ENCODE measurements at places on chromosomes 4 and X.

DNA sequence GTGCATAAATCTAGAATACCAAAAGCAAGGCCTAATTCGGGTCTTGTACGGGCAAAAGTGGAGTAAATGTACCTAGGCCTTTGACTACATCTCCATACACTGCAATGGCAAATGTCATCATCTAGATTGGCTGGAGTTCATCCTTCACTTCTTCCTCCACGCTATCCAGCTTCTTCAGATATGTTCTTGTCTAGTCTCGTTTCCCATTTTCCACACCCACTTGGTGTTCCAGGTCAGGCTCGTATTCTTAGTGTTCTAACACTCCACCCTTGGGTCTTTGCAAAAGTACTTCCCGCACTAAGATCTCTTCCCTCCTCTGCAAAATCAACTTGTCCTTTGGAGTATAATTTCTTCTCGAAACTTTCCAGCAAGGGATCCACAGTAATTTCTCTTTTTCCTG, 1.4 kb downstream of the COQ2 start:
- DNase-seq: no peak

- no peak for DNase-seq
Measured at GRCh38 chrX:63506320-63506719, 155.2 kb upstream of the SPIN4 start.

DNA sequence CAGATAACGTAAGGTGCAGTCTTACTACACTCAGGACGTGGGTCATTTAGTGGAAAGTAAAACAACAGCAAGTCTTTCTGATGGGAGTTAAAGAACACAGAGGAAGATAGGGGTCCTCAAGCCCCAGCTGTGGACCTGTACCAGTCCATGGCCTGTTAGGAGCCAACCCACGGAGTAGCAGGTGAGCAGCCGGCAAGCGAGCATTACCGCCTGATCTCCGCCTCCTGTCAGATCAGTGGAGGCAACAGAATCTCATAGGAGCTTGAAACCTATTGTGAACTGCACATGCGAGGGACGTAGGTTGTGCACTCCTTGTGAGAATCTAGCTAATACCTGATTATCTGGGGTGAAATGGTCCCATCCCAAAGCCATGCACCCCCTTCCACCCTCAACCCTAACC, 1180.8 kb downstream of the FSTL5 start:
- DNase-seq: no peak

DNA sequence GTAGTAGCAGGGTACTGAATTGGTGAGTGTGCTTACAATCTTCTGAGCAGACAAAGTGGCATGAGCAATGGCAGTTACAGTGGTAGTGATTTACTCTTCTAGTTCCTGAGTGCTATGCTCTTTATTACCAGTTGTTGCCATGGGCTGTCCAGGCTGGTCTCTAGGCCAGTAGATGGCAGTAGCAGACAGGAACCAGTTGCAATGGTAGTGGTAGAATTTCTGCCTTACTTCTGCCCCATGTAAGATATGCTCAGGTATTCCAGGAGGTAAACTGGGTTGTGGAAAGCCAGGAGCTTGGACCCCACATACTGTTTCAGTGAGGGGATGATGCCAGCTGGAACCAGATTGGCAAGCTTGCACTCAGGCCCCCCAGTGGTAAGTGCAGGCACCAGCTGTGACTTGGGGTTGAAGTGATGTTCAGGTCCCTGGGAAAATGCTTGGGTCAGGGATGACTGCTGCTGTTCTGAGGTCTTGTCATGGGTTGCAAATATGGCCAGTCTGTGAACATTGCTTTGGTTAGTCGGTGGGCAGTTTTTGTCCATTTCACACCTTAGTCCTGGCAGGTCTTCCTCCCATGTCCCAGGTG, 63.0 kb upstream of the ZXDB start:
- no peak for DNase-seq

GRCh38 chr4:112813790-112814189, 176.8 kb downstream of the LARP7 start:
- no peak for DNase-seq

- DNase-seq: no peak
Measured at GRCh38 chrX:104195013-104195412, 28.8 kb downstream of the FAM199X start.

DNA sequence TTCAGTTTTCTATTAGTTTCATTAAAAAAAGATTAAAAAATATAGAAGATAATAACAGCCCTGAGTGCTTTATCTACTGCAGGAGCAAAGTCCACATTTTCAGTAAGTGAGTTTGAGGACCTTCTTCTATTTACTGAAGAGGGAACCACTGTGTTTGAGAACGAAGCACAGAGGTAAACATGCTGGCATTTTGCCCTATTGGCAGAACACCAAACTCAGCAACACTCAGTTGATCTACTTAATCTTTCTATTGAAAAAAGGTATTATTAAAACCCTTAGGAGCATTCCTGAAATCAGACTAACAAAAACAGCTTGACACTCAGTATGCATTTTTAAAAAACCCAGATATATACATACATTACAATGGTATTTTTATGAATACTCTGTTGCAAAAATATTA, 1496.7 kb downstream of the TECRL start:
- no peak for DNase-seq

GRCh38 chr4:21625447-21625846, 323.1 kb downstream of the KCNIP4 start:
- DNase-seq: no peak

GRCh38 chr4:118755438-118756226, 70.4 kb downstream of the METTL14 start:
- DNase-seq: no peak

GRCh38 chrX:19846995-19847790, 40.2 kb downstream of the SH3KBP1 start:
- DNase-seq: no peak

DNA sequence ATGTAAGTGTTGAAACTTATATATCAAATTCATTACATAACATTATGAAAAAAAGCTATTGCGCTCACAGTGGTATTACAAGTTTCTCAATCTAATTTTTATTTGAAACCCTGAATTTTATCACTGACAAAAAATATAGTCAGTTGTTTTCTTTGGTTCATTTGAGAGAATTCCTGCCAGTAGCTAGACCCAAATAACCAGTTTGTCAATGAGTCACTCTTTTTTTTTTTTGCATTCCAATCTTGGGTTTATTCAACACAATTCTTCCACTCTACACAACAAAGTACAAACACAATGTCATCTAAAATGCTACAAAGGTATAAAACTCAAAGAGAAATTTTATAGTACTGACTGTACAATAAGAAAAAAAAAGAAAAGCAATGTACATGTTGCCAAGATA, 13.1 kb downstream of the HPF1 start:
- no peak for DNase-seq

- no peak for DNase-seq
Measured at GRCh38 chr4:158046345-158046744, 126.5 kb downstream of the GASK1B start.

GRCh38 chrX:103376118-103376978, at the start of gene BEX3:
TSS of gene BEX3 (plus strand) at chrX:103376538. CDS start at chrX:103377522, 984 bp downstream.
- DNase-seq: peak; percentile 39

- no peak for DNase-seq
Measured at GRCh38 chr4:116323606-116324005, 761.8 kb downstream of the TRAM1L1 start.

DNA sequence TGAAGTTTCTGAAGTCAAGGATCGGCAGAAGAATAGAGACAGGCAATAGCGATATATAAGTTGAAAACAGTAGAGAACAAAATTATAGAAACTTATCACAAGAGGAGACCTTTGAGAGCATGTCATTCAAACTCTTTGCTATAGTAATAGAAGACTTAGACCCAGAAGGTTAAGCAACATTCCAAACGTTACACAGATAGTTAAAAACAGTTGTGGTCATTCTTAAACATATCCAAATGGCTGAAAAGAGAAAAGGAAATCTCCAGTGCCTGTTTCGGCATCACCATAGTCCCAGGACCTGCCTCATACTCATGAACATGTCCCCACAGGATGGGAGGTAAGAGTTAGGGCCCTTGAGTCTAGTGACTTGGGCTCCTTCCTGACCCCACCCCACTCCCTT, 258.1 kb upstream of the NOCT start:
- DNase-seq: no peak

- DNase-seq: no peak
Measured at GRCh38 chr4:80540785-80541469, 205.4 kb downstream of the CFAP299 start.

GRCh38 chr4:55075823-55076716, 49.3 kb downstream of the KDR start:
- no peak for DNase-seq

- no peak for DNase-seq
Measured at GRCh38 chr4:95929448-95930064, 89.7 kb downstream of the PDHA2 start.

- DNase-seq: no peak
Measured at GRCh38 chr4:152408514-152409327, 127.2 kb downstream of the FBXW7 start.

DNA sequence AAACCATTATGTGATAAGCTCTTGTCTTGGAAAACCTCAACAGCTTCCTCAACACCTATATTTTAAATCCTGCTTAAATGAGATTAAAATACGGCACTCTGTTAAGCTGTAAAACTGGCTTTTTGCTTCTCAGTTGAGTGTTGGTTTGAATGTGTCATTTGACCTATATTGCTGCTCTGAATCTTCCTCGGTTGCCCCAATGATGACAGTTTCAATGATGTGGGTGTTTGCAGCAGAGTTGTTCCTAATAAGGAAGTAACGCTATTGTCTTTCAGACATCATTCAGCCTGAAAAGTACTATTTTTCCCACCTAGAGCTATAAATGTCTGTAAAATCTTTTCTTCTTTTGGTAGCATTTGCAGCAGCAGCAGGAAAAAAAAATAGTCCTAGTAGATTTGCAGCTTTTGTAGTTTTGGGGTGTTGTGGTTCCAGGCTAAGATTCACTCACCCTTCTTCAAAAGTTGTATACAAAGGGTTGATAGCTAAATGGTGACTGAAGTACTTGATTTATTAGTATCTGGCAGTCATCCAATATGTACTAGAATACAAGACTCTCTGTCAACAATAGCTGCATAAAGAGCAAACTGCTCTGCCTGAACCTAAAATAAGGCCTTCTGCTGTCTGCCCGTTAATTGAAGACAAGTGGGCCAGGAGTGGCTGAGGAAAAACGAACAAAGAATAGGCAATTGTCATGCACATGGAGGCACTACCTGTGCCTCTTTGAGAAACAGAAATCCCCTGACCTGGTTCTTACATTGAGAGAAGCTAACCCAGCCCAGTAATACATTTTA, 333.1 kb downstream of the IL1RAPL1 start:
- DNase-seq: no peak

- DNase-seq: no peak
Measured at GRCh38 chr4:856225-856901, 30.4 kb upstream of the CPLX1 start.

DNA sequence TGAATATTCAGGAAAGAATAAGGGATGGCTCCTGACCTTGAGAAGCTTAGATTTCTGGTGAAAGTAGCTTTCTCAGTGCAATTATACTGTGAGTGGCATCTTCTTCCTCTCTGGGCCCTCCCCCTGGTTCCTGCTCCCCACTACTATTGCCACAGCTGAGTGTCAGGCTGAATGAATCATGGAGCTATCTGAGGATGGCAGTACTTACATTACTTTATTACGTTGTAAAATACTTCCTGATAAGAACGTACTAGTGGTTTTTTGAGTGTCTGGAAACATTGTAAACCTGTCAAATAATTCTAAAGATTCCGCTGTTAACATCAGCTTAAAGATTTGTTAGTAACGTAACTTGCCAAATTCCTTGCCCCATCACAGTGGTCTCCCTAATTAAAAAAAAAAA, 36.2 kb downstream of the ARHGAP10 start:
- DNase-seq: no peak

DNA sequence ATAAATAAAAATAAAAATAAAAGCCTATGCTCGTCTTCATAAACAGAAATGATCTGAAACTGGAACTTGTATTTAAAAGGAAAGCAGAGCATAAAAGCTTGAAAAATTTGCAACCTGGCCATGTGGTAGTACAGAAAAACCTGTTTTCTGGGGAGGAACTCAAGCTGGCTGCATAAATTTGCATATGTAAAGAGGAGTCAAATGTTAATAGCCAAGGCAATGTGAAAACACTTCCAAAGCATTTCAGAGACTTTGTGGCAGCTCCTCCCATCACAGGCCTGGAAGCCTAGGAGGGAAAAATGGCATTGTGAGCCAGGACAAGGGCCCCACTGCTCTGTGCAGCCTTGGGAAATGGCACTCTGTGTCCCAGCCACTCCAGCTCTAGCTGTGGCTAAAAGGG, 727.9 kb upstream of the DIAPH2 start:
- DNase-seq: no peak

GRCh38 chr4:1720163-1720983, 750 bp downstream of the TMEM129 start:
- peak; percentile 58 for DNase-seq

GRCh38 chr4:72701987-72702819, 133.2 kb upstream of the ADAMTS3 start:
- no peak for DNase-seq

GRCh38 chrX:110419512-110419911, 60.9 kb downstream of the RTL9 start:
- no peak for DNase-seq

DNA sequence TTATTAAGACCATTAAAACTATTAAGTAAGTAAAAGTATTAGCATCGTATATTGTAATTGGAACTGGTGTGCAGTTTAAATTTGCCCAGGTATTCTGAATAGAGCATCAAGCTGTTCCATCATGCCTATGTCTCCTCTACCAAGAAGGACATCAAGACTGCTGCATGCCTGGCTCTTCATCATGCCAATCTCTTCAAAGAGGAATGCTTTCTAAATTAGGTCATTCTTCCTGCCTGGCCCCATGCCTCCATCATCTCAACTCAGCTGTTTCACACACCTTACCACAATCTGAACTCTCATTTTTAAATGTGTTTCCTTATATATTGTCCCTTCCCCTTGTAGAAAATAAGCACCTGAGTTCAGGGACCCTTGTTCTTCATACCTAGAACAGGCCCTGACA, 270.5 kb upstream of the PPARGC1A start:
- no peak for DNase-seq

DNA sequence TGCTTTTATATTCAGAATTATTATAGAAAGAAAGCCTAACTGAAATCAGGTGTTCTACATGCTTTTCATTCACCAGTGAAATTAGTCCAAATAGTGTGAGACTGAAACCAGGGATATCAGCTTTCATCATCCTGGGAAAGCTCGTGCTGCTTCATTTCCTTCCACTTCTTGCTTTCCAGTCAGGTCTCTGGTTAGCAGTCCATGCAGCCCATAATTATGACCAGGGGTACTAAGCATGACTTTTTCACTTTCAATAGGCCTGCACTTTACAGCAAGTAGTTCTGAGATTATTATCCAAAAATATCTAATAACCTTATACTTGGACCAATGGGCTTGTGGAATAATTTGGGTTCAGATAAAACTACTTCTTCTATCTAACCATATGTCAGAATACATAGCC, 673.2 kb upstream of the MAGEB2 start:
- no peak for DNase-seq

DNA sequence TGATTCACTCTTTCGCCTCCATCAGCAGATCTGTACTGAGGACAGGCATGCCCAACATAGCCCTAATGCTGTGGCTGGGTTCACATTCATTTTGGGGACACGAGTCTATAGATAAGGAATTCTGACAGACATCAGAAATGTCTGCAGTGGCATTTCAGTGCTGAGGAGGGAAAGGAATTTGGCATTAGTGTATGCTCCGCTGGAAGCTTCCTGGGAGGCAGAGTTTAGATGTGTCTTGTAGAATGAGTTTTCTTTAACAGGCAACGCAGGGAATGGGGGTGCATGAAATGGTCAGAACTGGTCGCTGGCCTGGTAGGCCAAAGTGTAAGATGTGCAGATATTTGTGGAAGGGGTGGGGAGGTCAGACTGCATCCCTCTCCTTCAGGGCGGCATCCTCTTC, 43.5 kb upstream of the ZNF518B start:
- DNase-seq: no peak

GRCh38 chrX:65576160-65576559, 41.6 kb upstream of the LAS1L start:
- no peak for DNase-seq

GRCh38 chr4:7782783-7783182, 156.9 kb downstream of the AFAP1 start:
- no peak for DNase-seq

Data from amygdala (tissue), 56 donors.